ENCODE measurements at places on chromosomes 6 and 20. TPM values are rescaled to one million over a fixed set of nuclear protein-coding genes. Genes with fewer than 3 reads are reported as not detected.

Gene RUNX2
- 31.8 TPM for total RNA-seq

Gene MAS1
- total RNA-seq = not detected

Gene CALHM4
- not detected for total RNA-seq

Gene MYL9
- total RNA-seq = 1.6 TPM

Gene MMP24
- total RNA-seq = not detected

Gene ZNF391
- 4.5 TPM for total RNA-seq

DNA sequence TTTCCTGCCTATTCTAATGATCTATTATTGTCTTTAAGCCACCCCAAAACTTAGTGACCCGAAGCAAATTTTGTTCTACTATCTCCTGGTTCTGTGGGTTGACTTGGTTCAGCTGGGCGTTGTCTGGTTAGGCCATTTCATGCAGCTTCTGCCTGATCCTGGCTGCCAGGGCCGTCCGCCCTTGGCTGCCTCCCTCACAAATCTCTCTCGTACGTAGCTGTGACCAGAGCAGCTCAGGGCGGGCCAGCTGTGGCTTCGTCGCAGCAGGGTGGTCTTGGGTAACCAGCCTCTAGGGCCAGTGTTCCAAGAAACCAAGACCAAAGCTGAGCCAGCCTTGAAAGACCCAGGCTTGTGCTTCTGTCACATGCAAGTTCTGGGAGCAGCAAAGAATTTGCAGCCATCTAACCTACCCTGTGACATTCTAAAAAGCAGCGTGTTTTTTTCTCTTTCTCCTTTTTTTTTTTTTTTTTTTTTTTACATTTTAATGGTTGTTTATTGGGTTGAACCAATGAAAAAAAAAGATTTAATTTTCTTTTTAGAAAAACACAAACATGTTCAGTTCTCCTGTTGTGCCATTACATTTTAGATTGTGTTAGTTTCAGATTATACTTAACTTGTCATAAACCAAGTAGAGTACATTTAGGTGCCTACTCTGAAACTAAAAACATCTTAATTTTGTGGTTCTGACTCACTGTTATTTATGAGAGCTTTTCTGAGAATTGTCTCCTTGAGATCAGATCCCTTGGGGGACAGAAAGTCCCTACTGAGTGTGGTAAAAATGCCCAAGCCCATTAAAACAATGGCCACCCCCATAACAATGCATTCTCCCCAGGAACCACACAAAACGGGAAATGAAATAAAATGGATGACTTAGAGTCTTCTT is 83.9 kb downstream of the ZDHHC14 start:
- H3K27ac ChIP-seq = no peak overlapping the region
- no peak for DNase-seq
- H3K36me3 ChIP-seq = no peaks in the 10 kb centered on the region
- H3K27me3 ChIP-seq = no peaks in the 10 kb centered on the region
- H3K4me1 ChIP-seq = peaks cover 11% of the 10 kb centered on the region

- peaks cover 15% of the 10 kb centered on the region for H3K4me1 ChIP-seq
- no peaks in the 10 kb centered on the region for H3K36me3 ChIP-seq
- H3K27ac ChIP-seq = no peak overlapping the region
- H3K27me3 ChIP-seq = no peaks in the 10 kb centered on the region
These were observed 16.2 kb downstream of the L3MBTL3 start for GRCh38 chr6:130034378-130035146.

- DNase-seq = no peak
- no peak overlapping the region for H3K27ac ChIP-seq
- H3K4me3 ChIP-seq = no peak overlapping the region
- peaks cover 5% of the 10 kb centered on the region for H3K4me1 ChIP-seq
These were observed 5.5 kb upstream of the TBC1D32 start for GRCh38 chr6:121339639-121340226.

- DNase-seq = no peak
- H3K4me1 ChIP-seq = no peaks in the 10 kb centered on the region
- H3K4me3 ChIP-seq = no peak overlapping the region
- H3K27me3 ChIP-seq = no peaks in the 10 kb centered on the region
- H3K36me3 ChIP-seq = no peaks in the 10 kb centered on the region
These were observed 185.1 kb downstream of the COL19A1 start for GRCh38 chr6:70051197-70052124.

DNA sequence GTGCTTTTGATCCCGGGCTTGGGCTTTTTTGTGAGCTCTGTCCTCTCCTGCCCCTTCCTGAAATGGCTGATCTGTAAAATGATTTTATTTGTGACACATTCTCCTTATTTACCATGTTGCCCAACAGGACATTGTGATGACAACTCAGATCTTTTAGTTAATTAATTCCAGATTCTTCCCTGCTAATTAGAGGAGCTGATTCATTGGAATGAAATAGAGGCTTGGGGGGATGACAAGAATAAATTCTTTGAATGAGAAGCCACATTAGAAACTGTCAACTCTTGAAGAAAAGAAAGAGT is 26.1 kb upstream of the GABRR1 start:
- H3K27me3 ChIP-seq = no peaks in the 10 kb centered on the region
- DNase-seq = no peak
- no peak overlapping the region for H3K27ac ChIP-seq
- H3K4me3 ChIP-seq = no peak overlapping the region
- H3K4me1 ChIP-seq = no peaks in the 10 kb centered on the region

- H3K36me3 ChIP-seq = no peaks in the 10 kb centered on the region
- H3K4me3 ChIP-seq = no peak overlapping the region
- DNase-seq = no peak
- no peaks in the 10 kb centered on the region for H3K27me3 ChIP-seq
- H3K27ac ChIP-seq = no peak overlapping the region
These were observed 16.9 kb upstream of the MLIP start for GRCh38 chr6:54094293-54094692.

- DNase-seq = no peak
- H3K36me3 ChIP-seq = no peaks in the 10 kb centered on the region
These were observed 3.5 kb upstream of the NT5DC1 start for GRCh38 chr6:116096979-116097816.

- H3K36me3 ChIP-seq = no peaks in the 10 kb centered on the region
- peaks cover 6% of the 10 kb centered on the region for H3K4me1 ChIP-seq
- H3K4me3 ChIP-seq = no peak overlapping the region
- DNase-seq = no peak
These were observed 7.9 kb downstream of the RMND1 start for GRCh38 chr6:151443911-151444621.

DNA sequence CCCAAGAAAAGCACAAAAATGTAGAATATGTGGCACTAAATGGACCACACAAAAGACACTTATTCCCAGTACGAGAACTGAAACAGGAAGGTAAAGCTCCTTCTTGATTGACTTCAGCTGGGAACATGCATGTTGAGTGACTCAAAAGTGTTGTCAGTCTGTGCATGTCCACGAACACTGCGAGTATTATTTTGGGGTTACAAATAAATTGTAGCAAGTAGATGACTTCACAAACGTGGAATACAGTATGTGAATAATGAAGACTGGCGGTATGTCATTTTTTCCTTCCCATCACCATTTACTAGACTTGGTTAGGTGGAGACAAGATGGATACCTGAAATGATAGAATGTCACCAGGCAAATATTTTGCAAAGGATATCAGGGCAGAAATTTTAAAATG is 45.4 kb downstream of the L3MBTL3 start:
- H3K36me3 ChIP-seq = peaks cover 4% of the 10 kb centered on the region
- no peaks in the 10 kb centered on the region for H3K4me1 ChIP-seq
- no peak overlapping the region for H3K4me3 ChIP-seq
- no peak overlapping the region for H3K27ac ChIP-seq
- H3K27me3 ChIP-seq = no peaks in the 10 kb centered on the region

DNA sequence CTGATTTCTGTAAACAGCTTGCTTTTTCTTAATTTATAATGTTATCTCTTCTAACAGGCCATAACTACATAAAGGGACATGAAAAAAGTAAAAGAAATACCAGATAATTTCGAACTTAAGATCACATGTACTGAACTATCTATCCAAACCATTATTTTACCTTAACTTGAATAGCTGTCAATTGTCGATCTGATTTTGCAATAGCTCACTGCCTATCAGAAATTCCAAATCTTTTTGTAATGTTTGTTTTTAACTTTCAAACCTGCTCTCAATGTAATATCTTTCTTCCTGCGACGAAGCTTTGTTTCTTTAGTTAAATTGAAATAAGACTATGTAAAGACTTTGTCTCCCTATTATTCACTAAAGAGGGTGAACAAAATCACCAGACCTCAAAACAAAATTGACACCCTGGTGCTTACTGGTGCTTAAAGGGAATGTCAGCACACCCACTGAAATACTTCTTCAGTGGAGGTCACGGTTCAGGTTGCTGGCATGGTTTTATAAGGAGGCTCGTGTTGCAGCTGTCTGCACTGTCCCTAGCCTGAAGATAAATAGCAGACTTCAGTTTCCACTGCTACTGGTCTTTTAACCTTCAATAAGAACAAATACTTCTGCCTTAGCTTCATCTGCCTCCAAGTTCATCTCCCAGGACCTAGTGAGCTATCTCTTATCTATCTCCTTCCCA is 117.5 kb upstream of the QKI start:
- no peak overlapping the region for H3K4me3 ChIP-seq
- no peak for DNase-seq
- no peaks in the 10 kb centered on the region for H3K4me1 ChIP-seq

DNA sequence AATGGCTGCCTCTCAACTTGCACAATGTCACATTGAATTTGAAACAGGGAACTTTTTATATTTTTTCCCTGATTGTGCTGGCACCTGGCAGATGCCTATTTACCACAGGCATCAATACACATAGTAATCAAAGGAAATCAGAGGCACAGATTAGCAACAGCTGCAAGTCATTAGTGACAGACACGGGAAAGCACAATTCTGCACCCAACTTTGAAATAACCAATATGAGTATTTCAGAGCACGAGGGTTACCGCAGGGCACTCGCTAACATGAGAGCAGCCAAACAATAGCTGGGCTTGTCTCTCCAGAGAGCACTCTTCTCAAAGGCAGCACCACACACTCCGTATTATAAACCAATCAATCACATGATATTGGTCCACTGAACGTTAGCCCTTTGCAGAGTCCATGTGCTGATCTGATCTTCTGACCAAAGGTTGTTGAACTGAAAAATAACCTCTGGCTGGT is 149.5 kb downstream of the RNF144B start:
- no peaks in the 10 kb centered on the region for H3K36me3 ChIP-seq

GRCh38 chr6:46734867-46735719 is at the start of gene PLA2G7:
TSS of gene PLA2G7 (minus strand) at chr6:46735375. CDS start at chr6:46722891, 12,484 bp downstream.
- no peak within 1 kb of the TSS for H3K27ac ChIP-seq
- H3K27me3 ChIP-seq = peaks cover 28% of the 10 kb centered on the region
- H3K4me1 ChIP-seq = no peaks in the 10 kb centered on the region
- H3K4me3 ChIP-seq = no peak within 1 kb of the TSS

DNA sequence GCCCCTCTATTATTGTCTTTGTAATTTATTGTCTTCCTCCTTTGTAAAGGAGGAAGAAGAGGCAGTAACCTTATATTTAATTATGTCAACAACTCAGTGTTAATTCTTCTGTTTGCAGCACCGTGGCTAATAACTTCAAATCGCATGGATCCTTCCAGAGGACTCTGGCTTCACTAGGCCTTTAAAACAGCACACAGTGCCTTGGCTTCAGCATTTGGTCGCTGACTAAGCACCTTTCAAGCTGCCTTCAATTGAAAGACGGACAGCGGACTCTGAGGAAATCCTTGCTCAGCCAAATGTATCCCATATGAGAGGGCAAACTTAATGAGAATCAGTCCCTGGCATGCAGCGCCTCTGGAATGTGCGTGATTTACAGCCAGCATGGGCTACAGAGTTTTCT is 64.2 kb downstream of the SGK1 start:
- peaks cover 22% of the 10 kb centered on the region for H3K4me1 ChIP-seq
- H3K27me3 ChIP-seq = no peaks in the 10 kb centered on the region
- no peak overlapping the region for H3K4me3 ChIP-seq
- H3K27ac ChIP-seq = no peak overlapping the region
- no peak for DNase-seq

DNA sequence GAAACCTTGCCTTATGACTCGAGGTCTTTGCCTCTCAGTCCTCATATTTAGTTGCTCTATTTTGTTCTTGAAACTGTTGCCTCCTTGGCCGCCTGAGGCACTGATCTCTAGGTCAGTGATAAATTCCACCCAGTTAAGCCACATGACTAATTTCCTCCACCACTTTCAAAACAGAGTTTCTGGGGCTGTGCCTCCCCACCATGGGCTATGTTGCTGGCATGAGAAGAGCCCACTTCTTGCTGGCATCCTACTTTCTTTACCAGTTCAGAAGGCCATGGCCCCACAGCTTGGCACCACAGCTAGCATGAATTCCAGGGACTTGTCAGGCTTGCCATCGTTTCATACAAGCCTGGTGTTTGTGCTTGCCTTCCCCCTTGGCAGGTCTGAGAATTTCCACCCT is 361.4 kb upstream of the JAG1 start:
- no peak overlapping the region for H3K27ac ChIP-seq
- DNase-seq = no peak
- no peaks in the 10 kb centered on the region for H3K4me1 ChIP-seq
- H3K36me3 ChIP-seq = no peaks in the 10 kb centered on the region
- no peak overlapping the region for H3K4me3 ChIP-seq

DNA sequence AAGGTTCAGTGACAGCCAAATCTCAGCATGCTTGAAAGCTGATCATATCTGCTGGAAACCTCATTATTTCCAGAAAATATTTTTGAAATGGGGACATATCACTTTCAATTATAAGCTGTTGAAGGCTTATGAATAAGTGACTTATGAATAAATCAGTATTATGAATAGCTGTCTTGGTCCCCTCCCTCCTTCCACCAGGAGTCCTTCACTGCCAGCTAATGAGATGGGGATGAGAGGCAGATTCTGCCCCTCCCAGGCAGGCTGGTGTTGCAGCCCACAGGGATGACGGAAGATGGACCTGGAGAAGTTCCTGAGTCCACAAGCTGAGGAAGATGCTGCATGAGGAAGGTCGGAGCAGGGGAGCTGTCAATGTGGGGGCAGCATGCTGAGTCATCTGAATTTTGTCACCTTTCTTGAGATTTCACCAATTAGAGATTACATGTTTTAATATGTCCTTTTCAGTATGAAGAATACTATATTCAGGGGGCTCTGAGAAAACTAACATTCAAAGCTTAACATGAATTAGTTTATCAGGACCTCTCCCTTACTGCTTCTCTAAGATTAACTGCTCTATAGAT is 112.2 kb downstream of the DTNBP1 start:
- H3K27ac ChIP-seq = no peak overlapping the region
- H3K27me3 ChIP-seq = no peaks in the 10 kb centered on the region
- no peak overlapping the region for H3K4me3 ChIP-seq
- no peak for DNase-seq

GRCh38 chr6:124319410-124319809 is 515.7 kb downstream of the NKAIN2 start:
- H3K27me3 ChIP-seq = no peaks in the 10 kb centered on the region
- no peak overlapping the region for H3K27ac ChIP-seq
- no peaks in the 10 kb centered on the region for H3K36me3 ChIP-seq
- H3K4me1 ChIP-seq = no peaks in the 10 kb centered on the region
- H3K4me3 ChIP-seq = no peak overlapping the region

DNA sequence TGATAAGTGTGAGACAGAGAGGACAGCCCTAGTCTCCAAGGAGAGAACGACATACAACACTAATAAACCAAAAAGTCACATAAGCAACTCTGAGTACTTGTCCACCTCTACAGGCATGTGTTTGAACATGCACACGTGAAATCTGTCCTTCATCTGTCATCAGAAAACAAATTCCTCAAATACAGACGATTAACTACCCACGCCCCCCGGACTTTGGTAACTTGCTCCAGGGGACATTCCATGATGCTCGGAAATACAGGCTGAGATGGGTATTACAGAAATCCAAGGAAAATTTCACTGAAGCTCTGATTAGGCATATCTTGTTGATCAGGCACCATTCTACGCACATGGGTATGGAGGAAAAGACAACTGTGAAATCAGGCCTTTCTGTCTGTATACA is 57.8 kb downstream of the LYRM4 start:
- no peak overlapping the region for H3K4me3 ChIP-seq
- no peak for DNase-seq
- no peaks in the 10 kb centered on the region for H3K27me3 ChIP-seq
- H3K4me1 ChIP-seq = no peaks in the 10 kb centered on the region
